ENCODE measurements at places on chromosomes 5 and 9.
A peak's percentile ranks its signal among the peaks of the same experiment; 100 is the strongest.

GRCh38 chr9:18536554-18536953 lies 62.6 kb downstream of the ADAMTSL1 start:
- DNase-seq: no peak

- no peak for DNase-seq
Measured at GRCh38 chr5:81180780-81181460, 52.2 kb upstream of the CKMT2 start.

DNA sequence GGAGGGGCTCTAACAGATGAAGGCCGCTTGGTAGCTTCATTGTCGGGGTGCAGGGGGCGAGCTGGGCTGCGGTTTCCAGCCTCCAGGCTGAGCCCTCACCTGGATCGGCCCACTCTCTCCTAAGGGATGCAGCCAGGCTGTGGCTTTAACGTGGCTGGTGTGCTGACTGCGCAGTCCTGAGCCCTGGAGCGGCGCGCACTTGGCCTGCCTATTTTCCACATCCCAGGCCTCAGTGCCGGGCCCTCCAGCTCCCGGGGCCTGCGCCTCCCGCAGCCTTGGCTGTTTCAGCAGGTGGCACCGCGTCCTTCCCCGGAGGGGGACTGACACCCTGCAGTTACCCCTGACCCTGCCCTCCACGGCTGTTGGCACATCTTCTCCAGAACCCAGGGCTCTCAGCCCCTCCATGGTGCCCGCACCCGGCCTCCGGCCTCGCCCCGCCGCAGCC lies 1.4 kb downstream of the RNU6ATAC start:
- no peak for DNase-seq

DNA sequence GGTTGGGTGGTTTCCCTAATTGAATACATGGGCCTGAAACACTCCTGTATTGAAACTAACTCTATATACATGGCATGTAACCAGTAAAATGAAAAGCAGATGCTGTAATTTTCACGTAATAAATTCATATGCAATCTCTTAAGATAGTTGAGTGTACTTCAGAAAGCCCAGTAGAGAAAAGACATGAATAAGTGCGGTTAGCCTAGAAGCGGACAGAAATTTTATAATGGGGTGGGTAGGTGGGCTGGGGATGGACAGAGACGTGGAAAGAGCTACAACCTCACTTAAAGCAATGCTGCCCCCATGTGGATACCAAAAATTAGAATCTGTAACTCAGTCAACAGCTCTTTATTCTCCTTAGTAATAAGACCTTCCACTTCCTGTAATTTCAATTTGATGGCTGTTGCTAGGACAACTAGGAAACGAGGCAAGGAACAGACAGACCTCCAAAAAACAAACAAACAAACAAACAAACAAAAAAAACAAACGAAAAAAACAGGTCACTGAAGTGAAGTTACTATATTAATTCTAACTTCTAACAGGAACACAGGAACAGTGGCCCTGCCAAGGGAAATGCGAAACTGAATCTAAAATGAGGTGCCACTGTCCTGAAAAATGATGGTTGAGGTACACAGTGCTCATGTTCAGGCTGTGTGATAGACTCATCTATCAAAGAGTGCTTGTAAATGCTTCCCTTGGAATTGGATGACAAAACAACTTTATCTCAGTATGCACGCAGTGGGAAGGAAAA lies 103.4 kb upstream of the GNA14 start:
- DNase-seq: peak; percentile 11

GRCh38 chr9:17578911-17579793 lies at the start of gene SH3GL2:
SH3GL2 (plus strand) TSS chr9:17579066.
- no peak for DNase-seq

- no peak for DNase-seq
Measured at GRCh38 chr9:133535306-133535877, 888 bp downstream of the ADAMTSL2 start.

- DNase-seq: no peak
Measured at GRCh38 chr5:59327191-59327980, 566.1 kb downstream of the PDE4D start.

- DNase-seq: no peak
Measured at GRCh38 chr5:80761176-80761575, 106.4 kb upstream of the DHFR start.

- DNase-seq: no peak
Measured at GRCh38 chr9:27227192-27227591, 69.8 kb downstream of the EQTN start.

- no peak for DNase-seq
Measured at GRCh38 chr9:3628239-3628638, 102.4 kb upstream of the RFX3 start.

- no peak for DNase-seq
Measured at GRCh38 chr5:59522201-59522831, 371.2 kb downstream of the PDE4D start.

DNA sequence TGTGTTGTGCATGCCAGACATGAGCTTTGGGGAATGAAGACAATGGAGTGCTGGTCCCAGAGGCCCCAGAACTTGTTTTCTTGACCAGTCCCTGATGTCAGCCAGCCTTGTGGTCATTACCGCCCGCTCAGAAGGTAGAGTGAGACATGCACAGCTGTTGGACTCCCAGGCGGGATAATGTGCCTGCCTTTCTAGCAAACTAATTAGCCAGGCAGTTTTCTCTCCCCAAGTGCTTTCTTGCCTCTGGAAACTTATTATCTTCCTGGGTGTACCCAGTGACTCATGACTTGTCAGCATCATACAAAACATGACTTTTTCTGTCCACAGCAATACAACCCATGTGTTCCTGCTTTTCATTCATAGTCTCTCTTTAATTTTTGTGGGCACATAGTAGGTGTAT lies 131.1 kb downstream of the RMI1 start:
- DNase-seq: no peak

GRCh38 chr9:78609450-78609849 lies 312.5 kb downstream of the PSAT1 start:
- DNase-seq: no peak

- DNase-seq: no peak
Measured at GRCh38 chr5:155665361-155665760, 651.8 kb downstream of the KIF4B start.

DNA sequence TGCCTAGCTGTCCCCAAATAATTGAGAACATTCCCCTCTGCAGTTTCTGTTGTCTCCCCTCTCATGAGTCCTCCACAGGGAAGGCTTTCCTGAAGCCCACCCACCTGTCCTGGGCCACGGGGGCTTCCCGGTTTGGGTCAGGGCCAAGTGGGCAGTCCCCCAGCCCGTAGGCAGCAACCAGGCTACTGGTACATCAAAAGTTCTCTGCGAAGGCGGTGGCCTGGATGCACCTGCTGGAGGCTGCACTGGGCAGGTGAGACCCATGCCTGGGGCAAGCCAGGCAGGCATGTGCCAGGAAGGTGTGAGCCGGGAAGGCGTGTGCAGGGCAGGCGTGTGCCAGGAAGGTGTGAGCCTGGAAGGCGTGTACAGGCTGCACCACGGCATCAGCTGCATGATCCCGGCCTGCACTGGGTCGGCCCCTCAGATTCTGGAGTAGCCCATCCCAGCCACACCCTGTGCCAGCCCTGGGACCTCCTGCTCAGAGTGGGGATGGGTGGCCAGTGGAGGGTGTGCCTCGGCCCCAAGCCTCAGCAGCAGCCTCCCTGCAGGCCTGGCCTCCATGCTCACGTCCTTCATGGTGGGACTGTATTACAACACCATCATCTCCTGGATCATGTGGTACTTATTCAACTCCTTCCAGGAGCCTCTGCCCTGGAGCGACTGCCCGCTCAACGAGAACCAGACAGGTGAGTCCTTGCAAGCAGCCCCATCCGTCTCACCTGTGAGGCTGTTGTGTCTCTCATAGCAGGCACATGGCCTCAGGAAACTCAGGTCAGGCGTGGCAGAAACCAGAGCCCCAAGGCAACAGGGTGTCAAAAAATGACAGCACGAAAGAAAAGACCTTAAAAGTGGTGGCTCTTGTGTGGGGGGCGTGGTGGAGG lies 8.7 kb downstream of the SLC6A19 start:
- DNase-seq: no peak

- no peak for DNase-seq
Measured at GRCh38 chr9:70049236-70049635, 5.6 kb downstream of the MAMDC2 start.

DNA sequence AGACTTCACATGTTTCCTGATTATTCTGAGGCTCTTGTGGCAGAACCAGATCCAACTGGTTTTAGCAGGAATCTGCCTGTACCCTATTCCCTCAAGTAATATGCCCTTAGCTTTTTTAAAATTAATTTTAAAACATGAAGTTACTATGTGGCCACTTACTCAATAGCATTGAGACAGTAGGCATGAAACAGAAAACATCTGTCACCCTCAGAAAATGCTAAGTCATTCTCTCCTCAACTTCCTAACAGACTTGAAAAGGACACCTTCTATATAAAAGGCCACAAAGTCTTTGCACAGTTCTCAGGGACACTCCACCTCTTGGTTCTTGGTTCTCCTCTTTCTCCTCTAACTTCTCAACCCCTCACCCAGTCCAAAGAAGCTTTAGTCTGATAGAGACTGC lies 277.8 kb downstream of the RAB3C start:
- no peak for DNase-seq

- DNase-seq: no peak
Measured at GRCh38 chr5:62327138-62328053, 21.4 kb downstream of the KIF2A start.

DNA sequence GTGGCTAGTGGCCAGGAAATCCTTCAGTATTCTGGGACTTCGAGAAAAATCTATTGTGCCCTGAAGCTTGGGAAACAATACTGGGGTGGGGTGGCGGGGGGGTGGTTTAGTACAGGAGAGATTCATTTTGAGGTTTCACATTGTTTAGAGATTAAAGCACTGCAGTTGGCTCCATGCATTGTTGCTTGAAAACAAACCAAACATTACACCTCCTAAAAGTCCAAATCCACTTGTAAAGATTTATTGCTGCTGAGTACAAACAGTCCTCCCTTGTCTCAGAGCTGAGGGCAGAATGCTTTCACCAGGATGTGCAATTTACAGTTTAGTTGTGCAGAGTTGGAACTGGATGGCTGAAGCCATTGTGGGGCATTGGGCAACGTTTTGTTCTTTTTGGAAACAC lies 49.4 kb downstream of the GGTA1 start:
- DNase-seq: no peak

DNA sequence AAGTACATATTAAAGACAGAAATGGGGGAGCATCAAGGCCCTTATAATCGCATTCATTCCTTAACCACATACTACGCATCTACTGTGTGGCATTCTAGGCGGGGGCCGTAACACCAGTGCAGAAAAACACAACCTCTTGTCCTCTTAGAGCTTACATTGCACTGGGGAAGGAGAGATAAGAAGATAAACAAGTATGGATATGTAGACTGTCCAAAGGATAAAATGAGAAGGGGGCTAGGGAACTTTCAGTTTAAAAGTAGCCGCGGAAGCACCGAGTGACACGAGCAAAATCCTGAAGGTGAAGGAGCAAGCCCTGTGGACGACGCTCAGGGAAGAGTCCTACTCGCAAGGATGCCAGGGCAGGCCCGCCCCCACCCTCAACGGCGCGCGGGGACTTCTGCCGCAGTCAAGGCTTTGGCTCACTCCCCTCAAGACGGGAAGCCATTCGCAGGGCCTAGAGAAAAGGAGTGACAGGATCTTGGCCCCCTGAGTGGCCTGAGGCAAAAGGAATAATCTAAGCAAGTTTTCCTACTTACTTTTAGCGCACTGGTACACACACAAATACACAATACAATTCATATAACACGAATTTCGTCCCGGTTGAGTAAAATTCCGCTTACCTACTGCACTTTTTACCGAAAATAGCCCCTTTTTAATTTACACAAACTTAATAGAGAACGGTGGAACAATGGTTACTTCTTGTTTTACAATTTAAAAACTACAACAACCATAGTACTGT lies 1.3 kb upstream of the NIPBL start:
- DNase-seq: peak; percentile 24

- DNase-seq: no peak
Measured at GRCh38 chr5:14376789-14377188, 204.8 kb upstream of the OTULINL start.

DNA sequence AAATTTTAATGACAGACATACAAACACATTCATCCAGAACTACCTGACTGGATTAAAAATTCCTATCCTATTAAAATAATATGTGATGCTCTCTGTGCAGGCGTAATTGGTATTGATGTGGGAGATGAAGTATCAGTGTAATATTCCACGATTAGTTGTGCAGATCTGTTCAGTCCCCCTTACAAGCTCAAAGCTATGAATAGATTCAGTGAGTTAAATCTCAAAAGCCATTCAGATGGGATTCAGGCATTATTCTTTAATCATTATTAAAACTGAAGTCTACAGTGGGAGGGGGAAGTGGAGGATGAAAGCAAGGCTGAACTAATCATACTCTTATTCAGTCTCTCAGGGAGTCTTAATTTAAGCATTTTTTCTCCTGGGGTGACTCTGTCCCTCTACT lies 855.8 kb downstream of the EFNA5 start:
- DNase-seq: no peak

- no peak for DNase-seq
Measured at GRCh38 chr5:149863830-149864229, 80.8 kb downstream of the PDE6A start.

DNA sequence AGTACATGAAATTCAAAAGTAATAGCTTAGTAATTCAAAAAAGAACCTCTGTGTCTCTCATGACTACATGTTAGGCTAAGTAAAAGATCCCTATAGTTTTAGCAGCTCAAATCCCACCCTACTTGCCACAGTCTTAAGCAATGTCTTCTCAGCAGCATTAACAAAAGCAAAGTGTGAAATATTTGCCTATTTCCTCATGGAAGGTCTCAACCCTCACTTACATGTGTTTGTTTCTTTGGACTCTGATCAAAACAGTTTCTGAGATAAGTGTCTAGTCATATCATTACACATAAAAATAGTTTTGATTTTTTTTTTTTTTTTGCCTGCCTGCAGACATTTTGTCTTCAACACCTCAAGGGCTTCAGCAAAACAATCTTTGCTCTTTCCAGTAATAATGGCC lies 310.5 kb downstream of the CETN3 start:
- no peak for DNase-seq

DNA sequence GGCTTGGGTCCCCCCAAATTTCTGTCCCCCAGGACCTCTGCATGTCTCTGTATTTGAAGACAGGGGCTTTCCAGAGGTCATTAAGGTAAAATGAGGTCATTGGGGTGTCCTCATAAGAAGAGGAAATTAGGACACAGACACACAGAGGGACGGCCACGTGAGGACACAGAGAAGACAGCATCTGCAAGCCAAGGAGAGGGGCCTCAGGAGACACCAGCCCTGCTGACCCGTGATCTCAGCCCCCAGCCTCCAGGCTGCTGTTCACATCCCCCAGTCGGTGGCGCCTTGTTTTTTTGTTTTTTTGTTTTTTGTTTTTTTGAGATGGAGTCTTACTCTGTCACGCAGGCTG lies 1.2 kb upstream of the CCDC183 start:
- DNase-seq: no peak

GRCh38 chr5:36236801-36237200 lies 4.9 kb downstream of the NADK2 start:
- no peak for DNase-seq
